ENCODE measurements at places on chromosomes 3 and 15.

DNA sequence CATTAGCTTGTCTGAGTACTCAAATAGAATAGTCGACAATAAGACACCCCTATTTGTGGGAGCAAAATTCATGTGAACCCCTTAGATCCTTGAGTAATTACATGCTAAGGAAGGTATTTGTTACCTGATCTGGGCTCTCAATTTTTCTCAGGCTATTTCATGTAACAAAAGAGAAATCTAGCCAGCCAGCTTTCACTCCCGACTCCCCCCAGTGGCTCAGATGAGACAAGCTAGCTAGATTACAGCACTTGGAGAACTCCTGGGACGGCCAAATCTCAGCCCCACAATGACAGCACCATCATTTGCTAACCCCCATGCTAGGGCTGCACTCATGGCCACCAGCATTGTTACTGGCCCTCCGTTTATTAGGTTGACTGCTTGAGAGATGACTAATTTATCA lies 41.3 kb downstream of the GLDN start:
- DNase-seq: peak; percentile 86

DNA sequence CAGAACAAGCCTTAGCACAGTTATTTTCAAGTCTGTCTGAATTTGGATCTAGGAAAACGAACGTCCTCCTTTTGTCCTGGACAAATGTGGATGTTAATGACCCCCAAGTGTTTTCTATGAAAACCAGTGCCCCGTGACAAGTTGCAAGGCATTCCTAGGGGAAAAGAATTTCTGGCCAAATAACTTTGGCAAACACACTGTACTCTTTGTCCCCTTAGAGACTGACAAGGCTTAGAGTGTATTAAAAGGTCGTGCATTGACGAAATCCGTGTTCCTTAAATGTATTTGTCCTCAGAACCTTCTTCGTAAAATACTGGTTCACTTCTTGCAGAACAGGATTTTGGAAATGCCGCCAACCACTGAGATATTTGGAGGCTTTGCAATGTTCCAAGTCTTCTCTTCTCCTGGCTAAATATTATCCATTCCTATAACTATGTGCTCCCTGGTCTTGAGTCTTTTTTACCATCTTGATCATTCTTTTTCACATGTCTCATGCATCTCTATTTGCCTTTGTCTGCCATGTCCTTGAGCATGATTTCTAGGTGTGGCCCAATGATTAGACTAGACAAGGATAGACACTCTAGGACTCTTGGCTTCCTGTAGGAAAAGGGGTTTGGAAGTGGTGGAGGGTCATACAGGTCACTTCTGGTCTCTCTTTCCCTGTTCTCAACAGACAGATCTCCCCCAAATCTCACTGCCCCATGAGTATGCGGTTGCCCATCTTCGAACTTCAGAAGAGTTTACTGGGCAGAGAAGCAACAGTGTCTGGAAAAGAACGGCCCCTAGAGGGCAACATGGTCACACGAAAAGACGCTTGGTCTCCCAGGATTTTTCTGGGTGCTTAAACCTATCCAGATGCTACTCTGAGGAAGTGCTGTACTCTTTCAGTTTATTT lies 117.5 kb downstream of the EDEM1 start:
- peak; percentile 87 for DNase-seq

GRCh38 chr3:108221393-108221792 lies 831 bp downstream of the IFT57 start:
- no peak for DNase-seq

DNA sequence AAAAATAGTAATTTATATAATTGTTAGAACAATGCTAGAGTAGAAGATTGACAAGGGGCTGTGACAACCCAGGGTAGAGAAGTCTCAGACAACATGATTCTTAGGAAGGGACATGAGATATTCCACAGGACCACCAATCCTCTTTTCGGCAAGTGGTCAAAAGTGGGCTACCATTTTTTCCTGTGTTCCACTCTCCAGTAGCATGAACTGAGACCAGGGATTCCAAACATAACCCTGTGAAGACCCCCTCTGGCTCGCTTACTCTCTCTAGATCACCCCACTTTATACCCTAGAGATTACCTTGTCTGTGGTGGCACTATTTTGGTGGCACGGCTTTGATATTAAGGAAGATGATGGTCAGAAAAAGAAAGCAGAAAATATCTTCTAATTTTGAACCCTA lies 960 bp downstream of the GCSAM start:
- DNase-seq: no peak

DNA sequence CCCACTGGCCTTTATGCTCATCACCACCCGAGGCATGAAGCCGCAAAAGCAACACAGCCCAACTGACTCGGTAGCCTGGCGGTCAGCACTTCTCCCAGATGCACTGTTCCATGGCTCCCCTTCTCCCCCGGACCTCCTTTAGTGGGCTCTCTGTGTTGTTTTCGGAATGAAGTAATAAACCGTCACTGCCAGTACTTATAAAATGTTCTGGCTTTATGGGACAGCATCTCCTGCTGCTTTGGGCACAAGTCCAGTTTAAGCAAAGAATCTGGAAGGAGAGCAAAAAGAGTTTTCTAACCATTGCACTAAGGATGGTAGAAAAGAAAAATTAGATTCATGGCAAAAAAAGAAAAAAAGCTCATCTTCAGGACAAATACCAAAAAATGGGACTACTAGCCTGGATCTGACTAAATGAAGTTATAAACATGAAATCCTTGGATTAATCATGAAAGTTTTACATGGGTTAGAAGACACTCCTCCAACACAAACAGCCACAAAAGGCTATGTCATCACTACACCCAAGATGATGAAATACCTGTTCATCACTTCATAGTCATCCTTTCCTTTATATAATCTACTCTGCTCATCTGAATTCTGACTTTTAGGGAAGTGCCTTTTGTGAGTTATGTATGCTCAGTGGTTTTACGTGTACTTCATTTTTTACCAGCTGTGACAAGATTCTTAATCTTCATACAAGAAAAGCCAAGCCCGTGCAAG lies 89.5 kb upstream of the UBE2E2 start:
- no peak for DNase-seq

- DNase-seq: peak; percentile 84
Measured at GRCh38 chr3:113264283-113265131, 53.1 kb downstream of the BOC start.

DNA sequence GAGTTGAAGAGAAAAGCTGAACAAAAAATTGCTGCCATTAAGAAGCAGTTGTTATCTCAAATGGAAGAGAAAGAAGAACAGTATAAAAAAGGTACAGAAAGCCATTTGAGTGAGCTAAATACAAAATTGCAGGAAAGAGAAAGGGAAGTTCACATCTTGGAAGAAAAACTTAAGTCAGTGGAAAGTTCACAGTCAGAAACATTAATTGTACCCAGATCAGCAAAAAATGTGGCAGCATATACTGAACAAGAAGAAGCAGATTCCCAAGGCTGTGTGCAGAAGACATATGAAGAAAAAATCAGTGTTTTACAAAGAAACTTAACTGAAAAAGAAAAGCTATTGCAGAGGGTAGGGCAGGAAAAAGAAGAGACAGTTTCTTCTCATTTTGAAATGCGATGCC lies 152.4 kb upstream of the LRRFIP2 start:
- no peak for DNase-seq

- no peak for DNase-seq
Measured at GRCh38 chr3:52004906-52005395, 9.3 kb upstream of the RPL29 start.

GRCh38 chr3:186751480-186751879 lies 31.9 kb upstream of the EIF4A2 start:
- peak; percentile 55 for DNase-seq

DNA sequence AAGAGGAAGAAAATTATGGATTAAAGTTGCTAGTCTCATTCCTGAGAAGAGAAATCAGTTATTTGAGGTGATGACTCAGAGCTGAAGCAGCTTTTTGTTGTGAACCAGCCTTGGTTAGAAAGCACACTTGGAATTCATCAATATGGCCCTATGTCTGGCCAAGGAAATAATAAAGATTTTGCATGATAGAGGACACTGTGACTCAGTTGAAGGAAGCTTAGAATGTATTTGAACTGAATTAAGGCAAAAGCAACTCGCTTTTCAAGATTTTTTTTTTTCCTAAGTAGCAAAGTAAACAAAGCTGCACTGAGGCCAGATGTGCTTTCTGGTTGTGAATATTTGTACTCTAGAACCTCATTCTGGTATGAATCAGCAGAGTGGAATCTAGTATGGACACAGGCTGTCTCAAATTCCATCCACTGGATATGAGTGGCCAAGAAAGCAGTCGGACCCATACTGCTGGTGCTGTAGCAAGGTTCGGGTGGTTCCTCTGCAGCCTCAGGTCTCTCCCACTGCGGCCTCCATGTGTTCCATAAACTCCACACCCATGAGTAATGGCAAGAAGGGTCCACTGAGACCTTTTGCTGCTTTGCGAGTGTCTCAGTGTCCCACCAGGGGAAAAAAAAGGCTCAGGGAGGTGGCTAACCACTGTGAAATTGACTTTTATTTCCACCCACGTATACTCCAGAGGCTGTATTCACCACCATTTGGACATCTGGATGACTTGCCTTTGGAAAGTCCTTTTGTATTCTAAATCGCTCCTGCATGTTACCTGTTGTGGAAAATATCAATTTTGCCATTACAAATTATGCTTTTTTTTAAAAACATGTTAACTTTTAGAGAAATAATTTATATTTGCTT lies 53.1 kb downstream of the TGFBR2 start:
- DNase-seq: no peak

DNA sequence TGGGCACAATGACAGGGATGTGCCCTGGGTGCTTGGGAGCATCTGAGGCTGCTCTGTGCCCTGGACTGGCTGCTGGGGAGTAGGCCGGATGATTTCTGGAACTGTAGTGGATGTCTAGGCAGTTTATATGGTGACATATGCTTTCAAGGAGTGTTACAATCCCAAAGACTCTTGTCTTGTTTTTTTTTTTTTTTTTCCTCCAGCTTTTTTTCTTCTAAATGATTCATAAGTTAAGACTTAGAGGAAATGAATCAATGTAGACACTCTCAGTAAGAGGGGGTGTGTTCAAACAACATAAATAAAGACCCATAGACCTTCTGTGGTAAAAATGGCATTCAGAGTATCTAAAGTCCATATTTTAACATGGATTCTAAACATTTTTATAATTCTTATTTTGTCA lies 706.1 kb upstream of the GOLIM4 start:
- DNase-seq: no peak

GRCh38 chr3:33940149-33940548 lies 141.7 kb downstream of the PDCD6IP start:
- DNase-seq: no peak

GRCh38 chr3:81695302-81695701 lies 66.1 kb downstream of the GBE1 start:
- no peak for DNase-seq

DNA sequence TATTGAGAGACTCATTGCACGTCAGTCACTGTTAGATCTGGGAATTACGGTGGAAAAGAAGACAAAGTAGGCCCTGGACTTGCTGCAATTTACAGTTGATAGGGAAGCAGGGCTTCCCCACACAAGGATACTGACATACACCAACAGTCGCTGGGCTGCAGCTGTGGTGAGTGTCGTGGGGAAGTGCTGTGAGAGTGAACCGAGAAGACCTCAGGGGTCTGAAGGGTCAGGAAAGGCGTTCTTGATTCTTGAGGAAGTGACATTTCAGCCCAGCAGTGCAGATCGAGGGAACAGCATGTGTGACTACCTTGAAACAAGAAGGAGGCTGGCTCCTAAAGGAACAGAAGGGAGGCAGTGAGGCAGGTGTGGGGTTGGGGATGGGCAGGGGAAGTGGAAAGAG lies 22.5 kb downstream of the MYZAP start:
- DNase-seq: no peak

DNA sequence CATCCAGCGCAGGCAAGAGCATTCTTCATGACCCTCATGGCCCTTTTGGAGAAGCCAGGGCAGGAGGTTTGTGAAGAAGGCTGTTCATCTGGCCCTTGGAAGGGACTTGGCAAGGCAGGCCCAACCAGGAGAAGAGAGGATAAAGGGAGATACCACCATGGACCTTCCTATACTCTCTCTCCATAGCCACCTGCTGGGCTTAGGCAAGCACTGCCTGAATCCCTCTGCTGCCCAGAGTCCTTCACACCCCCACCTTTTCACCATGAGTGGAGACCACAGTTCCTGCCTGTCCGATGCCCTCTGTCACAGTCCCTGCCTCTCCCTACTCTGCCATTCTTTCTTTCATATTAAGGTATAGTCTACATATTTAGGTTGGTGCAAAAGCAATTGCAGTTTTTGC lies 10.6 kb upstream of the SFMBT1 start:
- DNase-seq: peak; percentile 69

DNA sequence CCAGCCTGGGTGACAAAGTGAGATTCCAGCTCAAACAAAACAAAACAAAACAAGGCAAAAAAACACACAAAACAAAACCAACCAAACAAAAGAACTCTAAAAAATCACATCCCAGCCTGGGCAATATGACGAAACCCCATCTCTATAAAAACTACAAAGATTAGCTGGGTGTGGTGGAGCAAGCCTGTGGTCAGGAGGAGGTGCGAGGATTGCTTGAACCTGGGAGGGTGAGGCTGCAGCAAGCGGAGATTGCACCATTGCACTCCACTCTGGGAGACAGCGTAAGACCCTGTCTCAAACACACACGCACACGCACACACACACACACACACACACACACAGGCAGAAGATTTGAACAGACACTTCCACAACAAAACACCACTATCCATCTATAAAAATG lies 99.6 kb downstream of the SHQ1 start:
- DNase-seq: no peak

DNA sequence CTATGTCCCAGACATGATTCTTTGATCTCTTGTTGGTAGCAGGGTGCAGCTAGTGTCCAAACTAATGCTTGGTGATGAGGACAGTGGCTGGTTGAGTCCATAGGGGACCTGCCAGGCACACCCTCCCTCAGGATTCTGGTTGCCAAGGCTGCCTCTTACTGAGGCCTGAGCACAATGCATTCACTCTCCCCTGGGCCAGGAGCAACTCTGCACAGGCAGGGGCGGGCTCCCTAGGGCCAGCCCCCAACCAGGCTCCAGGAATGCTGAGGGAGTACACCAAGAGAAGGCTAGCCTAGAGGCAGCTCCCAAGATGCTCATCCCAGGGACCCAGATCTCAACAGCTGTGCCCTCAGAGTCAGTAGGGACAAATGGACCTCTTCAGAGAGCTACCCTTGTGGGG lies 46.2 kb upstream of the HERC1 start:
- DNase-seq: no peak

- DNase-seq: no peak
Measured at GRCh38 chr3:52038227-52038626, 18.1 kb downstream of the DUSP7 start.

DNA sequence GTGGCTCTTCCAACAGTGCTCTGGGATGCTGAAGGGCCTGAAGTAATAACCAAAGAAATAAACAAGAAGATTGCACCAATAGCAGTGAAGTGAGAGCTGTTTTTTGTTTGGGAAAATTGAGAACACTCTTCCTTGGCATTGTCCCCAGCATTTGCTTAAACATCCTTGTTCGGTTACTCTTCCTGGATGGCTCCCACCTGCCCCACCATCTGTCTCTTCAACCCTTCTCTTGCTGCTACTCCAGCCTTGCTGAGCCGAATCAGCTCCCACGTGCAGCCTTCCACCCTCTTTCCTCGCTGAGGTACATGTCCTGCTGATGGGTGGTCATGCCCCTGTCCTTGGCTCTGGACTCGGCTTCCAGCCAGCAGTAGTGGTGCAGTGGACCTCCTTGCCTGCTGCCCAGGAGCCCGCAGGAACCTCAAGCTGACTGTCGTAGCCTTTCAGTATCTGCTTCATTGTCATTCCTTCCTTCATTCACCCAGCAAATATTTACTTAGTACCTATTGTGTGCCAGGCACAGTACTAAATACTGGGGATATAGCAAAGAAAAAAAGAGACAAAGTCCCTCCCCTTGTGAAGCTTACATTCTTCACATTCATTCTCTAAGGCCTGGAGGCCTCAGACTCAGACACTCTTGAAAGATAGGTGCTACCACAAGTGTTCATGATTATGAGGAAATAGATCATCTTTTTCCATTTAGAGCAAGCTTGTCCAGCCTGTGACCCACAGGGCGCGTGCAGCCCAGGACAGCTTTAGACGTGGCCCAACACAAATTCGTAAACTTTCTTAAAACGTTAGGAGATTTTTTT lies 17.1 kb upstream of the VILL start:
- DNase-seq: peak; percentile 41
